DND-41 (cell line): ENCODE measurements at places on chromosomes 7 and 10.
A peak's percentile ranks its signal among the peaks of the same experiment; 100 is the strongest.

DNA sequence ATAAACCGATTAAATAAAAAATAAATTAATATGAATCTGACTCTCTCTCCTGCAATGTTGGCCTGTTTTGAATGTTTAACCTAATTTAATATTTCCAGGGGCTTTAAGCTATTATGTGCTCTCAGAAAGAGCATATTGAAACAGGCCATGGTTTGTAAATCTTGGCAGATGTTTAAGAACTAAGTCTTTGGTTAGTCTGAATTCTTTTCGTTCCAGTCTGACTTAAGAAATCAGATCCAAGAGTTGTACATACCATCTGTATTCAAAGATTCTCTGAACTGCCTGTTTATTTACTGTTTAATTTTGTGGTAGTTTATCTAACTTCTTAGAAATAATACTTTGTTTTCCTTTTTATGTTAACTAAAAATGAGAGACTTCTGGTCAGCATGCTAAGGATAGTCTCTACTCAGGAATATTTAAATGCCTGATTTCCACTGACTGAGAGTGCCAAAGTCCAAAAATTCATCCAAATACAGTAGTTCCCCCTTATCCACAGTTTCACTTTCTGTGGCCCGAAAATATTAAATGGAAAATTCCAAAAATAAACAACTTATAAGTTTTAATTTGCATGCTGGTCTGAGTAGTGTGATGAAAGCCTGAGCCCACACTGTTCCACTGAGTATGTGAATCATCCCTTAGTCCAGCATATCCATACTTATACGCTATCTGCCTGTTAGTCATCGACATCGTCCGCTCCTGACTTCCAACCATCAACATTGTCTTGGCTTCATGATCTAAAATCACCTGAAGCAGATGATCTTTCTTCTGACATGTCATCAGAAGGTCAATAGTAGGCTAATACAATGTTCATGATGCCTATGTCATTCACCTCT, 238.1 kb upstream of the CSTF2T start:
- H3K27me3 ChIP-seq: no peaks in the 10 kb centered on the region
- H3K4me3 ChIP-seq: no peak overlapping the region
- H3K4me1 ChIP-seq: no peaks in the 10 kb centered on the region
- no peak for DNase-seq
- no peak overlapping the region for H3K27ac ChIP-seq

- DNase-seq: peak; percentile 25
- H3K27me3 ChIP-seq: no peaks in the 10 kb centered on the region
- H3K4me1 ChIP-seq: no peaks in the 10 kb centered on the region
- no peaks in the 10 kb centered on the region for H3K36me3 ChIP-seq
- no peak overlapping the region for H3K4me3 ChIP-seq
These were observed 12.1 kb upstream of the RHBDD2 start for GRCh38 chr7:75866489-75867389.

DNA sequence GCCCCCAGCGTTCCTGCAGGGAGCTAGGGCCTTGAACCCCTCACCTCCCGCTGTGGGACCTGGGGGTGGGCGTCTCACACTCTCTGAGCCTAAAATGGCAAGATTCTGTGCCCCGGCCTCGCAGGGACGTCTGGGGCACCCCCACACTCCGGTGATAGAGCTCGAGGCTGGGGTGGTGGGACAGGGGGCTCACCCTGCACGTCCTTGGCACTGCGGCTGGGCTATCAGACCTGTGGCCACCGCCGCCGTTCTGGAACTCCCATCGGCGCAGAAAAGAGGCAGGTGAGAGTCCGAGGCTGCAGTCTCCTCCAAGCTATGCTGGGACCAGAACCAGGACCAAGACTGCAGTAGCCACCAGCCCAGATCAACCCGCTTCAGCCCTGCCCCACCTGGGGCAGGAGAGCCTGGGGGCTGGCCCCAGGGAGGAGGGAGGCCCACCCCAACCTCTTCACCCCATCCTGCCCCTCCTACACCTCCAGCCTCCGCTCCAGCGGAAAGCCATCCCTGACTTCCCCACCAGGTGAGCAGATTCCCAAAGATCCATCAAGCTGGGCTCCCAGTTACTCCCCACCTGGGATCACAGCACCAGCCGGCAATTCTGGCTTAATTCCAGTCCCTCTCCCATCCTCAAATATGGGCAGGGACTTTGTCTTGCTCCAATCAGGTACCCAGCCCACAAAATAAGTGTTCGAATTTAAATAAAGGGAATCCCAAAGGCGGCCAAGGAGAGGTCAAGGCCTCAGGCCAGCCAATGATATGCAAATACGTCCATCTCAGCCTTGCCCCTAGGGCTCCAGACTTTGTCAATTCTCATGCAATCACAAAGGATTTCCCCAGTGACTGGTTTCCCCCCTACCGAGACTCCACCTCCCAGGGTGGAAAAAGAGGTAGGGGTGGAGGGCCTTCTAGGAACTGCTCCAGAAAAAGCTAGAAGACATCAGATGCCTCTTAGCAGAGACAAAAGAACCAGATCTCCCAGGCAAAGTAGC, 16.4 kb downstream of the TNRC18 start:
- H3K4me3 ChIP-seq: no peak overlapping the region
- DNase-seq: no peak
- H3K36me3 ChIP-seq: no peaks in the 10 kb centered on the region

DNA sequence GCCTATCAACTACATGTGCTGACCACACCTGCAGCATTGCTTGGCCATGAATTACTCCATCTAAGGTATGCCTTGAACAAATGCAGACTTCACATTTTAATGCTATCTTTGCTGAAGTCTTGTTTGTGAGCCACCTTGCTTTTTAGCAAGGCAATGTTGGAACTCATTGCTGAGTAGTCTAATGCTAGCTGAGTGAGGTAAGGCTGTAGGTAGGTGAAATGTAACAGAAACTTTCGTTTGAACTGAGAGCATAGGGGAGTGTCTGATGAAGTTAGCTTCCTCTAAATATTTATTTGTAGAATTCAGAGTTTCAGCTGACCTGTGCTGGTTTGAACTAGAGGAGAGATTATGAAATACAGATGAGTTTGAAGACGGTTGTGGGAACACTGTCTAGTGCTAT, 238.5 kb downstream of the SEMA3A start:
- no peak overlapping the region for H3K27ac ChIP-seq
- H3K4me3 ChIP-seq: no peak overlapping the region
- no peaks in the 10 kb centered on the region for H3K4me1 ChIP-seq
- no peak for DNase-seq
- H3K27me3 ChIP-seq: no peaks in the 10 kb centered on the region
- no peaks in the 10 kb centered on the region for H3K36me3 ChIP-seq

DNA sequence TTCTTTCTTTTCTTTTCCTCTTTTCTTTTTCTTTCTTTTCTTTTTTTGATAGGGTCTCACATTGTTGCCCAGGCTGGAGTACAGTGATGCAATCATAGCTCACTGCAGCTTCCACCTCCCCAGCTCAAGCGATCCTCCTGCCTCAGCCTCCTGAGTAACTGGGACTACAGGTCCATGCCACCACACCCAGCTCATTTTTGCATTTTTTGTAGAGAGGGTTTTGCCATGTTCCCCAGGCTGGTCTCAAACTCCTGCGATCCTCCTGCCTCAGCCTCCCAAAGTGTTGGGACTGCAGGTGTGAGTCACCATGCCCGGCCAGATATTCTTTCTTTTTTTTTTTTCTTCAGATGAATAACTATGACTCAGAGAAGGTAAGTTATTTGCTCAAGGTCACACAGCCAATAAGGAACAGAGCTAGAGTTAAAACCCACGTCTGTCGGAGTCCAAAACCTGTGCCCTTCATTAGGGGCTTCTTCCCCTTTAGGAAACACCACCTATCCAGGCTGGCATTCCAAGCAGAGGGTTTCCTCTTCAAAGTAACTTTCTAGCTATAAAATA, 28.1 kb upstream of the DNMBP start:
- no peak for DNase-seq
- H3K27me3 ChIP-seq: peaks cover 6% of the 10 kb centered on the region
- no peaks in the 10 kb centered on the region for H3K36me3 ChIP-seq
- no peak overlapping the region for H3K27ac ChIP-seq
- no peak overlapping the region for H3K4me3 ChIP-seq

DNA sequence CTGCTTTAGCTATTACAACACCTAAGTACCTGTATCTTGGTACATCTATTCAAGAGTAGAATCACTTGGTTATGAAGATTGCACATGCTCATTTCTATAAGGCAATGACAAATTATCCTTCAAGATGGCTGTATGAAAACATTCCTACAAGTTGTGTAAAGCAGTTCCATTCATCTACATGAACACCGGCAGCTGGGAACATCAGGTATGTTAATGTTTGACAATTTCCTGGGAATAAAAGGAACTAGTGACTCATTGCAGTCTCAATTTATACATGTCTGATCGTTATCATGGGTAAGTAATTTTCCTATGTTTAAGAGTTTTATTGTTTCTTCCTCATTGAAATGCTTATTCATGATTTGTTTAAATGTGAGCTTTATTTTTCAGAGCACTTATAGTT, 203.2 kb upstream of the SEMA3E start:
- no peak overlapping the region for H3K27ac ChIP-seq
- no peak for DNase-seq
- no peaks in the 10 kb centered on the region for H3K4me1 ChIP-seq
- no peaks in the 10 kb centered on the region for H3K27me3 ChIP-seq

DNA sequence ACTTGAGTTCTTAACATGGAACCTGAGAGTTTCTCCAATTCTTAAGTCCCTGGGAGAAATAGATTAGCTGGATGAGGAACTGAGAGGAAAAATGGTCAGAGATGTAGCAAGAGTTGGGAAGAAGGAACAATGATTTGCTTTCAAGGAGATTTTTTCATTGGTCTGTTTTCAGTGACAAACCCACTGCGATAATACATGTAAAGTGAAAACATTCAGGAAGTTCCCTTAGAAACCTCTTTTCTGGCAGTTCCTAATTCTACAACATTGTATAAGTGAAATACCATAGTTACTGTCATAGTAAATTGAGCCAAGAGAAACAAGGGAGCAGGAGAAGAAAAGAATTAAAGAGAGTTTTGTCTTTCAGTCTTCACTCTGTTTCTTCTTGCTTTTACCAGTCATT, 12.1 kb upstream of the MAGI2 start:
- H3K4me3 ChIP-seq: no peak overlapping the region
- H3K27ac ChIP-seq: no peak overlapping the region
- H3K36me3 ChIP-seq: no peaks in the 10 kb centered on the region
- H3K4me1 ChIP-seq: no peaks in the 10 kb centered on the region
- no peaks in the 10 kb centered on the region for H3K27me3 ChIP-seq

GRCh38 chr7:95601316-95601715, 5.0 kb upstream of the PDK4 start:
- no peak overlapping the region for H3K27ac ChIP-seq
- no peak for DNase-seq
- no peak overlapping the region for H3K4me3 ChIP-seq
- H3K27me3 ChIP-seq: no peaks in the 10 kb centered on the region
- no peaks in the 10 kb centered on the region for H3K36me3 ChIP-seq

DNA sequence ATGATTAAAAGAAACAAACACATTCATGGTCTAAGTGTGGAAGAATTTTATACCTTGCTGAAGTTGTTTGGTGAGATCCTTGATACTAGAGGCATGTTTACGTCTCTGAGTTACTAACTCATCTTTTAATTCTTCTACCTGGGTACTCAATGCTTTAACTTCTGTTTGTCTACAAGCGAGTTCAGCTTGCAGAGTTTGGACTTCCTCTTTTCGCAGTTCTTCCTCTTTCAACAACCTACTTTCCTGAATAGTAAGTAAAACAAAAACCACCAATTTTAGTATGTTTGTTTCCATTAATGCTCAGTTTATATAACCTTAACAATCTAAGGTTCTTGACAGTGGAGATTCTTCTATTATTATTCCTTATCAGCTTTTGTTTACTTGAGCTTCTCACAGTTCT, 42.9 kb downstream of the CCDC186 start:
- H3K4me3 ChIP-seq: no peak overlapping the region
- no peak for DNase-seq
- H3K27ac ChIP-seq: no peak overlapping the region
- no peaks in the 10 kb centered on the region for H3K27me3 ChIP-seq

GRCh38 chr7:146768957-146769356, 652.4 kb downstream of the CNTNAP2 start:
- DNase-seq: no peak
- H3K4me3 ChIP-seq: no peak overlapping the region
- H3K36me3 ChIP-seq: no peaks in the 10 kb centered on the region

GRCh38 chr10:123970927-123971286, 79.3 kb upstream of the CPXM2 start:
- H3K4me1 ChIP-seq: 0 out of 2 replicates have a peak, but pooled peaks cover 5% of the 10 kb centered on the region
- H3K36me3 ChIP-seq: no peaks in the 10 kb centered on the region
- no peak overlapping the region for H3K27ac ChIP-seq
- H3K4me3 ChIP-seq: no peak overlapping the region
- peaks cover 3% of the 10 kb centered on the region for H3K27me3 ChIP-seq

GRCh38 chr10:100570506-100570905, 34.8 kb downstream of the HIF1AN start:
- no peak overlapping the region for H3K27ac ChIP-seq
- H3K4me3 ChIP-seq: no peak overlapping the region
- no peak for DNase-seq

GRCh38 chr7:128318691-128319090, 25.0 kb downstream of the RBM28 start:
- H3K27me3 ChIP-seq: no peaks in the 10 kb centered on the region
- no peaks in the 10 kb centered on the region for H3K4me1 ChIP-seq
- H3K4me3 ChIP-seq: no peak overlapping the region
- DNase-seq: no peak

GRCh38 chr10:78455236-78455635, 421.6 kb downstream of the RPS24 start:
- no peaks in the 10 kb centered on the region for H3K27me3 ChIP-seq
- no peak overlapping the region for H3K27ac ChIP-seq
- no peak overlapping the region for H3K4me3 ChIP-seq
- no peaks in the 10 kb centered on the region for H3K36me3 ChIP-seq
- no peaks in the 10 kb centered on the region for H3K4me1 ChIP-seq

GRCh38 chr10:101778781-101779543, 3.0 kb upstream of the FGF8 start:
- DNase-seq: no peak
- peaks cover 19% of the 10 kb centered on the region for H3K36me3 ChIP-seq
- H3K27me3 ChIP-seq: no peaks in the 10 kb centered on the region
- no peak overlapping the region for H3K27ac ChIP-seq

- no peak overlapping the region for H3K4me3 ChIP-seq
- peaks cover 27% of the 10 kb centered on the region for H3K4me1 ChIP-seq
- no peak overlapping the region for H3K27ac ChIP-seq
- H3K27me3 ChIP-seq: no peaks in the 10 kb centered on the region
These were observed 15.0 kb downstream of the ANKRD1 start for GRCh38 chr10:90905925-90906324.

DNA sequence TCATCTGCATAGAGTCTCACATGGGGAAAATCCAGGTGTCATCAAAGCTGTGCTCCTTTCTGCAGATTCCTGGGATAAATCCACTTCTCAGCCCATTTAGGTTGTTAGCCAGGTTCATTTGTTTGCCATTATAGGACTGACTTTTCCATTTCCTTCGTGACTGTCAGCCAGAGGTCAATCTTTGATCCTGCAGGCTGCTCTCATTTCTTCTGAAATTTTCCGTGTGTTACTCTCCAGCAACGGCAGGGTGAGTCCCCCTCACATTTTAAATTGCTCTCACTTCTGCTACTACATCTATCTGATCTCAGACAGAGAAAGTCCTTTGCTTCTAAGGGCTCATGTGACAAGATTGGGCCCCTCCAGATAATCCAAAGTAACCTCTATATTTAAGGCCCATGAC, 150.7 kb upstream of the BET1 start:
- H3K36me3 ChIP-seq: no peaks in the 10 kb centered on the region
- H3K27ac ChIP-seq: no peak overlapping the region
- H3K4me3 ChIP-seq: no peak overlapping the region
- DNase-seq: no peak
- H3K4me1 ChIP-seq: no peaks in the 10 kb centered on the region
- no peaks in the 10 kb centered on the region for H3K27me3 ChIP-seq

- H3K4me3 ChIP-seq: no peak overlapping the region
- H3K27me3 ChIP-seq: peaks cover 3% of the 10 kb centered on the region
- no peak overlapping the region for H3K27ac ChIP-seq
- H3K4me1 ChIP-seq: no peaks in the 10 kb centered on the region
- no peaks in the 10 kb centered on the region for H3K36me3 ChIP-seq
These were observed 32.1 kb downstream of the EN2 start for GRCh38 chr7:155489862-155490696.
